ENCODE measurements at places on chromosomes 16 and 17.

GRCh38 chr16:5736209-5736930, 638.8 kb upstream of the EEF2KMT start:
- no peak for DNase-seq

- DNase-seq: no peak
Measured at GRCh38 chr16:31016018-31016417, 5.6 kb upstream of the STX1B start.

DNA sequence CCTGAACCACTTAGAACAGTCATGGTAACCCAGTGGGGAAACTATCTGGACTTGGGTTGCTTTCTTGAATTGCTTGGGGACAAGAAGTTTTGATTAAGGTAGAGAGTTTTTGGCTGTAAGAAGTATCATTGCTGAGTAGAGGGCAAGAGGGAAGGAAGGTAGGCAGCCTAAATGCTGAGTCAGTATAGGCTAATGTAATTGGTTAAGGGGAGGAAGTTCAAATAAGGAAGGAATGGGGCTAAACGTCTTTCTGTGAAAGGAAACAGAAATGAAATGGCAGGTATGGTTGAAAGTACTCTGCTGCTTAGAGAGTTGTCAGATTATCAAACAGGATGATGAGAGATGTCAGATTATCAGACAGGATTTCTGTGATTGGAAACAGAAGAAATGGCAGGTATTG, 20.3 kb downstream of the KPNB1 start:
- no peak for DNase-seq

- DNase-seq: no peak
Measured at GRCh38 chr17:43601280-43602039, 55.3 kb upstream of the ETV4 start.

Data from activated naive CD4-positive, alpha-beta T cell treated with anti-CD3 and anti-CD28 coated beads for 36 hours (primary cell).